ENCODE measurements at places on chromosomes 7 and 10. TPM values are rescaled to one million over a fixed set of nuclear protein-coding genes. Genes with fewer than 3 reads are reported as not detected.

The SLC26A5 gene
- total RNA-seq = 1.0 TPM

The KCNIP2 gene
- 20.6 TPM for total RNA-seq

The HECTD2 gene
- total RNA-seq = 30.7 TPM

The TUBB8 gene
- 0.59 TPM for total RNA-seq

The HOGA1 gene
- 1.9 TPM for total RNA-seq

The ZEB1 gene
- total RNA-seq = 113 TPM

The RAB19 gene
- total RNA-seq = 4.2 TPM

The LIPK gene
- total RNA-seq = not detected

The SFTPA1 gene
- not detected for total RNA-seq

The NRCAM gene
- 3.3 TPM for total RNA-seq

The RPEL1 gene
- not detected for total RNA-seq
